ENCODE measurements at places on chromosomes 4 and X.

GRCh38 chr4:155780775-155781174, 22.0 kb downstream of the GUCY1B1 start:
- no peak for DNase-seq

GRCh38 chrX:138150709-138151108, 560.8 kb downstream of the FGF13 start:
- no peak for DNase-seq

- DNase-seq = no peak
Measured at GRCh38 chr4:187491959-187492358, 503.6 kb upstream of the ZFP42 start.

DNA sequence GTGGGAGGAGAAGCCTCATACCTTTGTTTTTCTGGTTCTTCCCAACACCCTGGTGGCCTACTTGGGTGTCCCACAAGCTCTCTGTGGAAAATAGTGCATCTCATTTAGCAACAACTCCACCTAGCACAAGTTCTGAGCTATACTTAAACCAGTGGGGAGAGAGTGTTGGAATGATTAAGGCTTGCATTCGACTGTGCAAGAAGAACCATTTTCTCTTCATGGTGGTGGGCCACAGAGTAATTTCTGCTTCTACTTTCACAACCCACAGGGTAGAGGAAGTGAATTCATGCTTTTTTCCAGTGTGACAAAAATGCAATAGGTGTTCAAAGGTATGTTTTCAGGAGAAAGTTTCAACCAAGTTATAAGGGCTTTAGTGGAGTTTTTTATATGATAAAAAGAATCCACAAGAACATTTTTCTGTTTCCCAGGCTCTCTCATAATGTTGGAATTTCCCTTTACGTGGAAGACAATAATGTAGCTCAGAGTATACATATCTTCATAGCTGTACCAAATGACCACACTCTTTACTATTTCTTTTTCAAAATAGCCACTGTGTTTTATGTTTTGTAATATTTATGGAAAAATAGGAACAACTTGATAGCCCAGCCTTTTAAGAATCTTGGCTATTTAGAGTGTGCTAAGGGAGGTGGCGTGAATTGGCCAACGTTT, 80.3 kb upstream of the HHIP start:
- DNase-seq = no peak

DNA sequence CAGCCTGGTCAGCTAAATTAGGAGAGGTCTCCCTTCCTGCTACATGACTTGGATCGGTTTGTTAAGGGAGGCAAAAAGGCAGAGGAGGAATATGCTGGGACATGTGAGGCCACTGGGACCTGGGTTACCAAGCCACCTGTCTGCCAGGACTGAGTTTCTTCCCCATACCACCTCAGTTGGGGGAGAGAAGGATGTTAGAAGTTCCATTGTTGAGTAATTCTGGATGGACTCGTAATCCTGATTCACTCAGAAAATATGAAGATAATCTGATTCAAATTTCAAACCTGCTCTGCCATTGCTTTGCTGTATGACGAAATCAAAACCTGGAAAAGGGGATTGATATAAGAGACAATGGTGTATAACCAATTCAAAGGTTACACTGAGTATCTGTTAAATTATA, 97.4 kb upstream of the S100G start:
- no peak for DNase-seq

GRCh38 chr4:101083131-101083530, 264.2 kb downstream of the PPP3CA start:
- no peak for DNase-seq

DNA sequence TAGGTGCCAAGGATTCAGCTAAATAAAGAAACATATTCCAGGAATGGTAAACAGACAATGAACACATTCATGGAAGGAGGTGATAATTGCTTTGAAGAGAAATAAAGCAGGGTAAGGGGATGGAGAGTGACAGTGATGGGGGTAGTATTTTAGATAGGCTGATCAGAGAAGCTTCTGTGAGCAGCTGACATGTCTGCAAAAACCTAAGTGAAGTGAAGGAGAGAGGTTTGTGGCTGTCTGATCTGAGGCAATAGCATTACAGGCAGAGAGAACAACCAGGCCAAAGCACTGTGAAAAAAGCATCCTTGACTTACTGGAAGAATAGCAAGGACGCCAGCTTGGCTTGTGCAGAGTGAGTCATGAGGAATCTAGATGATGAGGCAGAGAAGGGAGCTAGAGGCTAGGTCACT, 271.9 kb upstream of the GATB start:
- no peak for DNase-seq

DNA sequence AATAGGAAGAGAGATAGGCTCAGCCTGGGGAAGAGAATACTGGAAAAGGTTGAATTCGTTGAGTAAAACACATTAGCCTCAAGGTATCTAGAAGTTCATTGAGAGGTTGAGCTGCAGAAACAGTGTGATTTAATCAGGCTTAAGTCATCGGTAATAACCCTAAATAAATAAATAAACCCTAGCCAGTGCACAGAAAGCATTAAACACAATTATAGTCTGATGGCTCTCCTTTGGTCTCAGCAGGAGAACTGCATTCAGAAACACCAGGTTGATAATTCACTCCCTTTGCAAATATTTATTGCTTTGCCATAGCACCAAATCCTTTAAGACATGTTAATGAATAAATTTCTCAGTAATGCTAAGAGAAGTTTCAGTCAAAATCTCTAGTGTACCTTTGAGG, 9.6 kb downstream of the DCX start:
- DNase-seq = no peak

- no peak for DNase-seq
Measured at GRCh38 chr4:92304606-92305005, 840 bp downstream of the GRID2 start.

DNA sequence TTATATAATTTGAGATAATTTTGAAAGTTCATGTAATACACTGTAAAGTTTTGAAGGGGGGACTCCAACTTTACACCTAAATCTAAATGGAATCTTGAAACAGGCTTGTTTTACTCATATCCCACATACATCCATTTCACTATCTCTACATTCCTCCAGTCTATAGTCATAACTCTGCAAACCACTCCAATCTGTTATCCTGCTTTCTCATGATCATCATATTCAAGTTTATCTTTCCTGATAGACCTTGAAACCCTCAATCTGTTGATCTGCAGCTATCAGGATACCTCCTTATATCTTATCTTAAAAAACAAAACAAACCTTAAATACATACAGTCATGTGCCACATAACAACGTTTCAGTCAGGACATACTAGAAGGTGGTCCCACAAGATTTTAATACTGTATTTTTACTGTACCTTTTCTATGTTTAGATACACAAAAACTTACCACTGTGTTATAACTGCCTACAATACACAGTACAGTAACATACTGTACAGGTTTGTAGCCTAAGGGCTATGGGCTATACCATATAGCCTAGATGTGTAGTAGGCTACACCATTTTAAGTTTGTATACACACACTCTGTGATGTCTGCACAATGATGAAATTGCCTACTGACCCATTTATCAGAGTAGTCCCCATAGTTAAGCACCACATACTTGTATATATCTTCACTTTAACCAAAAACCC, 14.0 kb downstream of the CHIC2 start:
- DNase-seq = no peak

DNA sequence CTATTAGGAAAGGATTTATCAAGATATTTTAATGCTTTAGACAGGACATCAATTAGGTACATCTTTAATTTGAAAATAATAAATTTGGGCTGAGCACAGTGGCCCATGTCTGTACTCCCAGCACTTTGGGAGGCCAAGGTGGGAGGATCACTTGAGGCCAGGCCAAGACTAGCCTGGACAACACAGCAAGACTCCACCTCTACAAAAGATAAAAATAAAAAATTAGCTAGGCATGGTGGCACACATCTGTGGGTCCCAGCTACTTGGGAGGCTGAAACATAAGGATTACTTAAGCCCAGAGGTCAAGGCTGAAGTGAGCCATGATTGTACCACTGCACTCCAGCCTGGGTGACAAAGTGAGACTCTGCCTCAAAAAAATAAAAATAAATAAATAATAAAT, 59.6 kb upstream of the IRF2 start:
- no peak for DNase-seq

- DNase-seq = no peak
Measured at GRCh38 chr4:91631335-91631734, 672.4 kb upstream of the GRID2 start.

DNA sequence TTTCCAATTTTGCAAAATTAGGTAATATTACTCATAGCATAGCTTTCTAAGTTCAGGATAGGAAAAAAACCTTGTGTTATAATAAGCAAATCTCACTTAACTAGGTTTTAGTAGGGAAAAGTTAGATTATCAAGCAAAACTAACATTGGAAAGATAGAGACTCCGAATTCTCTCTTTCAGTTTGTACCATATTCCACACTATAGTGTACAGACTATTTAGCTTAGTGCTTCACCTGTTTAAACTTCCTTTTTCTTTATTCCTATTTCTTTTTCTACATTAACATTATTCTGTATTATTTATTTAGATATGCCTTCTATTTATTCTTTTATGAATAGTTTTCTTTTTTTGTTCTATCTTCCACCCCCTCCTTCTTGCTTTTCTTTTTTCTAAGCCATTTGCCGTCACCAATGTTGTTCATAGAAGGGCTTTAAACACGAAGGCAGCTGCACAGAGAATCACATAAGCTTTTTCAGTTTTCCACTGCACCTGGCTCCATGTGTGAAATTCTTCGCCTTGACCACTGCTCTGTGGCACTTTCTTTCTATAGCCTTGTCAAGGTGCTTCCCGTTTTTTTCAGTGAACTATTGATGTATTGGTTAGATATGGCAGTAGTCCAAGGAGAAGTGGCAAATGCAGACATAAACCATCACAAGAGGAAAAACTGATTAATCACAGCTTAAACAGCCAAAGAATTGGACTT, 8.5 kb downstream of the PCDH10 start:
- no peak for DNase-seq

- DNase-seq = no peak
Measured at GRCh38 chr4:80210549-80210948, 13.2 kb downstream of the PRDM8 start.

DNA sequence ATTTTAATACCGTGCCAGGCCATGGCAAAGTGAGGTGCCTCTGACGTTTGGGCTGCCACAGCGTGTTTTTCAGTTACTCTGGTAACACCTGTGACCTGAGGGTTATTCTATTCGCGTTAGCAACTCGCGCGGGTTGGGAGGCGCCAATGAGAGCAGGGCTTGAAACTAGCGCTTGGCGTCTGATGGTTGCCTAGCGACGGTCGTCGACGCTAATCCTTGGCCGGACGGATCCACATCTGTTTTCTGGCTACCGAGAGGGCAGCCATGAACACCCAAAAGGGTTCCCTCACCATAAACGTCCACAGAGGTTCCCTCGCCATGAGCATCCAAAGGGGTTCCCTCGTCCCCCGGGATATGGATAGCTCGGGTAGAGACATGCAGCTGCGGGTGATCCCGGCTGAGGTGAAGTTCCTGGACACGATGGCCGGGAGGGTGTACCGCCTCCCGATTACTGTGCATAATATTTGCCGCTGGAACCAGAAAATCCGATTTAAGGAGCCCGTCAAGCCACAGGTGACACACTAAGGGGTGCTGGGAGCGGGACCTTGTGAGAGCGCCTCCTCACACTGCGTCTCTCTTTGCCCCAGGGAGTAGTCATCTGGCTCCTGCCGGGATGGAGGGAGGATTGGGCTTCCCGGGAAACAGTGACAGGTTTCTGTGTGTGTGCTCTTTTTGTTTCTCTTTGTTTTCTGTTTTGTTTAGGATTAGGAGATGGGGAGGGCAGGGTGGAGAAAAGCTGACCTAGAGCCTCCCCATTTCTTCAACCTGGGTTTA, at the start of gene CFAP47:
Gene CFAP47, plus strand, starts transcription at position 199 of the 774 bp plus-strand sequence. Its CDS starts 66 bp downstream, at position 265.
- no peak for DNase-seq

DNA sequence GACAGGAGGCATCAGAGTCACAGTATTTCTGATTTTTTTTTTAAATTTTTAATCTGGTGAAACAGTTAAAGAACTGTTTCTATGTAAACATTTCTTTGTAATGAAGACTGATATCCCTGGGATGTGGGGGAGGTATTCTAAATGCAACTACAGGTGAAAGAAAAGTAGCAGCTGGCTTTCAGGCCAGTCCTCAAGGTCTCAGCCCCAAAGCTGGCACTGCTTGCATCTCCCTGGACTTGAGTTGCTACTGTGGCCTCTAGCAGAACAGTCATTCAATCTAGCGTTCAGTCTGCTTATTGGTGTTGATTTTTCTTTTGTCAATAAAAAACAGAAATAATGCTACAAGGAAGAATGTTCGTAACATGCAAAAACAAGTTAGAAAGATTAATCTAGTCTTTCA, 4.9 kb downstream of the MBNL3 start:
- DNase-seq = no peak

GRCh38 chr4:184734758-184735157, 862 bp upstream of the CENPU start:
- DNase-seq = no peak

DNA sequence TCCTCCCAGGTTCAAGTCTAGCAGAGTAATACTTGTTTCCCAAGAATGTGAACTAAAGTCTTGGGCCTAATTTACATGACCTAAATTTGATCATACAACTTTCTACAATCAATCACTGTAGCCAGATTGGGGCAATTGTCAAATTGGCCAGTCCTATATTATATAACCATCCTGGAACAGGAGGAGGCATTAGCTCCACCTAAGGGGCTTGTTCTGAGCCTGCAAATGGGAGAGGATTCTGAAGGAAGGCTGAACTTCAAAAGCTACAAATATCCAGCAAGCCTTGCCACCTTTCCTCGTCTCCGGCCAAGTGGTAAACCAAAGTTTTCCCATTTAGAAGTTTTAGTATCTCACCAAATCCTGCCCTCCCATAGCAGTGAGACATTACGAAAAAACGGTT, 1289.6 kb upstream of the TENM3 start:
- no peak for DNase-seq

GRCh38 chrX:8748855-8749254, 16.9 kb upstream of the ANOS1 start:
- DNase-seq = no peak

DNA sequence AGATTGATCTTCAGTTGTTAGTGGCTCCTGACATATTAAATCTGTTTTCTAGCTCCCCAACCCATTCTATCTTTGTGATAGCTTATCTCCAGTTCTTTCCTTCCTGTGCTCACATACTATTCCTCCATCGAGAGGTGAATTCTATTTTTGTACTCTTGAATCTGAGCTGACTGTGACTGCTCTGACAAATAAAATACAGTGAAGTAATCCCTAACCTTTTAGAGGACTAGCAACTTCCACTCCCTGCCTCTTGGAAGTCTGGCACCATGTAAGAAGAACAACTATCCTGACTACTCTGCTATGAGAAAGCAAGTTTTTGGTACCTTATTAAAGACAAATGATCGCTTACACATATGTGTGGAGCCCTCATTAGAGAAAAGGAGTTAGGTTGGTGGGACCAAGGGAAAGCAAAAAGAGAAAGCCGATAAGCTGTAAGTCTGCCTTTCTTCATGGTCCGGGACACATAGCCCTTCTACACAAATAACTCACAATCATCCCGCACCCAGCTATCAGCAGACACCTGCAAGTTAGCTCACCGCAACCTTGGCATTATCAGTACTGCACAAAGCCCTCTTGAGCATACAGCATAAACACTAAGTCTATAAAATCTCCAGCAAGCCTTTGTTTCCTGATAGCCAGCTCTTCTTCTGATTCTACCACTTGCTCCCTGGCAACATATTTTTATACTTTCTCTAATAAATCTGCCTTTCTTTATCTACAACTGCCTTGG, 13.5 kb upstream of the PPM1K start:
- DNase-seq = no peak

- DNase-seq = no peak
Measured at GRCh38 chr4:85644061-85644460, 169.1 kb downstream of the ARHGAP24 start.

GRCh38 chr4:52950226-52950625, 88.1 kb downstream of the RASL11B start:
- no peak for DNase-seq

- DNase-seq = no peak
Measured at GRCh38 chr4:156420623-156421022, 467.0 kb upstream of the CTSO start.

- DNase-seq = no peak
Measured at GRCh38 chr4:83870328-83870950, 334.5 kb downstream of the GPAT3 start.
